ENCODE measurements at places on chromosomes 2 and 18.

- DNase-seq = no peak
Observed at GRCh38 chr2:17272170-17272569, 246.1 kb downstream of the RAD51AP2 start.

DNA sequence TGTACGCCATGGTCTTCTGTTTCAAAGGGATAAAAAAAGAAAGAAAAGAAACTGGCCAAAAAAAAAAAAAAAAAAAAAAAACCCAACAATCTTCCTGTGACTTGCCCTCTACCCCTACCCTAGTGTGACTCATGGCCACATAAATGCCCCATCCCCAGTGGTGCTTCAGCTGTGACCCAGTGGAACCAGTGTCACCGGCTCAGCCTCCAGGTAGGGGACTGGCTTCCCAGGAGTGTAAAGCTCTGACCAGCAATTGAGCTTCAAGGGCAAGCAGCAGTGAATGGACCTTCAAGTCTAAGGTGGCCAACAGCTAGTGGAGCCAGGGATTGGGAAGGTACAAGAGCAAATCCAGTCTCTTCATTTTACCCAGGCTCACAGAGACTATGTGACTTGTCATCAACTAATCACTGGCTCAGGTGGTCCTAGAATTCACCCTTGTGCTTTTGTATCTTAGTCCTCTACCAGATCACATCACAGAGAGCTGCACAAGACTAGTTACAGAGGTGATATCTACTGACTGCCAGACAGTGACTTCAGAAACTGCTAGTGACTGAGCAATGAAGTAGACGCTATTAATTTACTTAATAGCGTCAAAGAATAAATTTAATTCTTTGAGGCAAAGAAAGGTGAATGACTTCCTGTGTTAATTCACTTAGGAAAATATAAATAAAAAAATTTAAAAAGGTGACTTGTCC lies 1.3 kb upstream of the TGFBRAP1 start:
- DNase-seq = no peak

DNA sequence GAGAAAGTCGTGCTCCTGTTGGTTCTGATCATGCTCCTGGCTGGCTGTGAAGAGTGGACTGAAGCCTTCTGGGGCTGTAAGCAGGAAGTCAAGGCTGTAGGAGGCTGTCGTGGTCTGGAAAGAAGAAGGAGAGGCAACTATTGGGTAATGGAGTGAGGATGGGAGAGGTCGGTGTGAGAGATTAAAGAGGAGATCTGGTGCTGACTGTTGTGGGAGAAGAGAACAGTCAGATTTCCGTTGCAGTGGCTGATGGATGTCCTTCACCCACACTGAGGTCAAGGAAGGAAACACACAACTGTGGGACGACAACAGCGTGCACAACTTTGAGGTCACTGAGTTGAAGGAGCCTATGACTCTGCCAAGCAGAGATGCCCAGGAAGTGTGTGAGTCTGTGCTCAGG lies 2.8 kb upstream of the PSMD1 start:
- DNase-seq = no peak

- no peak for DNase-seq
Observed at GRCh38 chr2:63059793-63060471, 9.3 kb downstream of the OTX1 start.

GRCh38 chr2:173079141-173079540 lies 3.5 kb downstream of the MAP3K20 start:
- DNase-seq = no peak

DNA sequence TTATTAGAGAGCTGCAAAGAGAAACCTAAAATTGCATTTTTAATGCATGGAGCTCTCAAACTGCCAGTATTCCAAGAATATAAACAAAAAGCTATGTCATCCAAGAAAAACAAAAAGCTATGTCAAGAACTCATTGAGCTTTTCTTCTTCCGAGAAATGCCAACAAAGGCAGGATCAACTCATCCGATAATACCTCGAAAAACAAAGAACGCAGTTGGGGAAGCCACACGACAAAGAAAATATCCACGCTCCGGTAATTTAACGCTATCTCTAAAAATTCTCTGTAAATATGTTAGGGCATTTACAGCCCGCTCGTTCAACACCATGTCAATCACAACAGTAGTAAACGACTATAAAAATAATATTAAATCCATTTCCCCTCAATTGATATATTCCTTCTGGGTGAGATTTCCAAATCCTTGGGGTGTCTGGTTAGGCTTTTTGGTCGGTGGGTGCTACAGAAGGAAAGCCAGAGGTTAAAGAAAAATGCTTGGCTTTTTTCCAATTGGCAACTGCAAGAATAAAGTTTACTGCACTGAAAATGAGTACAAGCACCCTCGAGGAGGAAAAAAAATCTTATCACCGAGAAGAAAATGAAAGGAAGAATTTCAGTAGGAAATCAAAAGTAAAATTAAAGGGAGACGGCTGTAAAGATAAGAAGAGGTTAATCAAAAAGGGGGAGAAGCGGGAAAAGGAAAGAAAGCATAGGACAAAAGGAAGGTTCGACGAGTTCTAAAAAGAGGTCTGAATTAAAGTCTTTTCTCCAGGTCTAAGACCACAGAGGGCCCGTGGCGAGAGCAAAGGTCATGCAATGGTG lies 856 bp downstream of the TIA1 start:
- DNase-seq = peak; percentile 33

GRCh38 chr2:223779877-223780276 lies 57.5 kb downstream of the AP1S3 start:
- peak; percentile 23 for DNase-seq

DNA sequence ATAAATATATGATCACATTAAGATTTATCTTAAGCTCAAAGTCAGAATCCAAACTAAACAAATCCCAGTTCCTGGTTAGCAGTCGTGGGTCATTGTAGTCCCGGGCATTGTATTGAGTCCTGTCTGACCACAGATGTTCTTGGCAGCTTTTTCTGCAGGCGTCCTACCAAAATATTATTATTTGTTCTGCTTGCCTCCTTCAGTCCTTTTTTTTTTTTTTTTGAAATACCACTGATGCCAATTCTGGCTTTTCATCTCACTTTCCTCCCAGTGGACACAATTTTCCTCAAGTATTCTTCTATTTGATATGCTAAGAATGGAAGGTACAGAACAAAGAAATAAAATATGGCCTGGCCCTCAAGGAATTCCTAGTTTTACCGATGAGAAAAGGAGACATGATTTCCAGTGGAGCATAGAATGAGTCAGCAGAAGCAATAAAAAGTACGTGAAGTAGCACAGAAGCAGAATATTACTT lies 151.6 kb downstream of the CSRNP3 start:
- no peak for DNase-seq

DNA sequence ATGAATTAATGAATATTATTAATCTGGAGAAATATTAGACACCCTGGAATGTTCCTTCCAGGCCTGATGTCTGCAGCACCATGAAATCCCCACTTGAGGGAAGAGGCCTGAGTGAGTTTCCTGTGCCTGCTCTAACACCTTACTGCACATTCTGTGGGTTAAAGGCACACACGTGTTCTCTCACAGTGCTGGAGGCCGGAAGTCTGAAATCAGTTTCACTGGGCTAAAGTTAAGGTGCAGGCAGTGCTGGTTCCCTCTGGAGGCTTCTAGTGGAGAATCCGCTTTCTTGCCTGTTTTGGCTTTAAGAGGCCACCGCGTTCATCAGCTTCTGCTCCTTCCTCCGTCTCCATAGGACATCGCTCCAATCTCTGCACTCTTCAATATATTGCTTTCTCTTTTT lies 48.7 kb downstream of the ACKR3 start:
- DNase-seq = no peak

GRCh38 chr2:237888389-237888788 lies 29.0 kb downstream of the RAMP1 start:
- peak; percentile 17 for DNase-seq

GRCh38 chr2:27303093-27304025 lies 4.9 kb downstream of the UCN start:
- peak; percentile 67 for DNase-seq

GRCh38 chr2:100321866-100322820 lies at the start of gene LONRF2:
Gene LONRF2 (minus strand): TSS chr2:100322501. CDS start chr2:100322093, 408 bp downstream.
- DNase-seq = no peak

DNA sequence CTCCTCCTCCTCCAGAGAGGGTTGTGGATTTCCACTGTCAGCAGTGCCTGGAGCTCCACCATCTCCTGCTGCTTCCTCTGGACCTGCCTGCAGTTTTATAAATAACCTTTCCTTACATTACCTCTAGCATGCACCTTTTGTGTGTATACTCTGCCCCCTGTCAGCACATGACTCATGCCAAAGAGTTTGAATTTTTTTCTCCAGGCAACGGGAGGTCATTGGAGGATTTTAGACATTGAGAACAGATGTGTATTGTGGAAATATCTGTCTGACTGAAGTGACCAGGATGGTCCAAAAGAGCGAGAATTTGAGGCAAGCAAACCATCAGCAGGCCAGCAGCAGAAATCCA lies 31.7 kb downstream of the IL37 start:
- DNase-seq = no peak

GRCh38 chr2:137345994-137346393 lies 580.6 kb downstream of the THSD7B start:
- DNase-seq = no peak

GRCh38 chr2:223937535-223937934 lies 7.6 kb downstream of the WDFY1 start:
- no peak for DNase-seq

DNA sequence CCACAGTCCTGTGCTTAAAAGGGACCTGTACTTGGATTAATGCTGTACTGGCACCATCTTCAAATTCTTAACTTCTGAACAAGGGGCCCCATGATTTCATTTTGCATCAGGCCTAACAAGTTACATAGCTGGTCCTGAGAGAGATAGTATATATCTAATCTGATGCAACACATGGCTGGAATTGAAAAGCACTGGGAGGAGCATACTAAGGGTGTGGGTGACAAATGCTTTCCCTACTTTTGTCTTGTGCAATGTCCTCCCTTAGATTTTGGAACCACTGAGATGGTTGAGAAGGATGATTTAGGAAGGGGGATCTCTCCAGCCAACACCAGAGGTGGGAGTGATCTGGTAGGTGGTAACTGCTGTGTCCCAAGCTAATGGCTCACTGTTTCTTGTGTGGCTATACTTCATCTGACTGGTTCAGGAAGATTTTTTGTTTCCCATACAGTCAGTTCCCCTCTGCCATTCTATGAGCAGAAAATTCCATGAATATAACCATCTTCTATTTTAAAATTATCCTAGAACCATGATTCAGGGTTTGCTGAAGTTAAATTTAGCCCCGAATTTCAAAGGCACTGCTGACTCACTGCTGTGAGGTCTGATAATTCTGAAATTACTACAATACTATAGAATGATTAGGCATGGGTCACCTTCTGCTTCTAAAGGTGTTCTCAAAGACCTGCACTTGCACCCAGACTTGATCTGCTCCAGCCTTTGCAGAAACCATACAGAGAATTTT lies 108.3 kb upstream of the NCKAP5 start:
- DNase-seq = peak; percentile 90

GRCh38 chr2:131588152-131588873 lies 60.6 kb downstream of the CCDC74A start:
- DNase-seq = no peak

DNA sequence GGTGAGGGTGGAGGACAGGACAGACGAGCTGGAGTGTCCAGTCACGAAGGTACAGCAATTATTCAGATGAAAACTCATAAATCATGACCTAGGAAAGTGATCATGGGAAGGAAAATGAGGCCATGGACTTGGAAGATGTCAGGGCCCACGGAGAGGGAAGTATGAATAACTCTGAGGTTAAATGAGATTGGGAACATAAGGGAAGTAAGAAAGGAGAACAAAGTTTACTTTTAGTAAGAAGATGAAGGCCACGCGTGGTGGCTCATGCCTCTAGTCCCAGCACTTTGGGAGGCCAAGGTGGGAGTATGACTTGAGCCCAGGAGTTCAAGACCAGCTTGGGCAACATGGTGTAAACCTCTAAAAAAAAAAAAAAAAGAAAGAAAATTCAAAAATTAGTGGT lies 56.2 kb downstream of the AQP4 start:
- DNase-seq = no peak

GRCh38 chr18:46859855-46860254 lies 57.5 kb downstream of the PIAS2 start:
- DNase-seq = peak; percentile 38

All from fibroblast of skin of abdomen (primary cell).